ENCODE measurements at places on chromosomes 7 and 10.
A peak's percentile ranks its signal among the peaks of the same experiment; 100 is the strongest.

DNA sequence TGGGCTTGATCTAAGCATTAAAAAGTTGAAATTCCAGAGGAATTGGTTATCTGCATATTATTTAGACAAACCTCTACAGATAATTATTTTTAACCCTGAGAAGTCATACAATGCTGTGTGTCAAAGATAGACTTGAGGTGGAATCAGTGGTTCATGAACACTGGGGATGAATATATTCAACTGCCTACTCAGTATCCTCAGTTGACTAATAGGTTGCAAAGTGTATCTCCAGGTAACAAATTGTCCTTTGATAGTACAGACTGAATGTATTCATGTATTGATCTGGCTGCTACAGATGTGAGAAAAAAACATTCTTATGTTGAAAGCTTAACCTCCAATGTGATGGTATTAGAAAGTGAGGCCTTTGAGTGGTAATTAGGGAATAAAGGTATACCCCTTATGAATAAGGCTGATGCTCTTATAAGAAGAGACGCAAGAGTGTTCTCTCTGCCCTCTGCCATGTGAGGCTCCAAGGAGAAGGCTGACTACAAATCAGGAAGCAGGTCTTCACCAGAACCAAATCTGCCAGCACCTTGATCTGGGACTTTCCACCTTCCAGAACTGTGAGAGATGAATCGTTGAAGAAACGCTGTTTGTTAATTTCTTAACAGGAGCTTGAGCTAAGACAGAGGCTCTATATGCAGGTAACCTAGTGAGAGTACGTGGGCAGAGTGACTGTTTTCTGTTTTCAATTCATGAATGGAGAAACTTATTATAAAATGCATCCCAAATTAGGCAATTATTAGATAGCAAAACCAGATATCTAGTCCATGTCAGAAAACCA lies 7.5 kb downstream of the MRPL32 start:
- DNase-seq = no peak

DNA sequence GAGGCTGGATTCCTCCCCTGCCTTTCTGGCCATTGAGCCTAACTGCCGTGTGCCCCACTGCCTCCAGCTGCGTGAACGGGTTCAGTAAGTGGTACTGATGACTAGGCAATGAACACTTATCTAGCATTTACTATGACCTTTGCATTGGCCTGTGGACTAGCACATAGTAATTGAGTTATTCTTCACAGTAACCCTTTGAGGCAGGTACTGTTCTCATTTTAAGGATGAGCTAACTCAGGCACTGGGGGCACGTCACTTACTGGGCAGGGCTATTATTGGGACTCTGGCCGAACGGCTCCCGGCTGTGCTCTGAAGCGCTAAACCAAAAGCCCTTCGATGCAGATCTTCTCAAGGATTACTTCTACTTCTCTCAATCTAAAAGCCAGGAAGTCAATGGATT lies 38.3 kb downstream of the WIPF3 start:
- DNase-seq = no peak

DNA sequence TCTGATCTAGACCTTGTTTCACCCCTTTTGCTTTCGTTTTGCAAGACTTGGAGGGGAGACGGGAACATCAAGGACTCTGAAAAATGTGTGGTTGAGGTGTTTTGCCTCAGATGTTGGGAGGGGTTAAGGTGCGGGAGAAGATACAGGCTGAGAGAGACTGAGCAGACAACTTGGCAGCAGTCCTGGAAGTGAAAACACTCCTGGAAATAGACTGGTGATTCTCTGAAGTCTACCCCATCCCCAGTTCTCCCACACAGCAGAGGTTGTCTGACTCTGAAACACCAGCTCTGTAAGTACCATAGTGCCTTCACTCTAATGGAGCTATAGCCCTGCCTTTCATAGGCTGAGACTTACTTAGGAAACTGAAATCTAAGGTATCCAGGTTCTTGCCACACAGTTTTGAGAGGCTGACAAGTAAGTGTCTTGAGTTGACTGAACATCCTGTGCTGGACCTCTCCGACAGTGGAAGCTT lies 152.5 kb downstream of the PPP1R9A start:
- no peak for DNase-seq

- DNase-seq = no peak
These were observed 39.2 kb upstream of the FRMD4A start for GRCh38 chr10:14369906-14370305.

- DNase-seq = no peak
These were observed 27.0 kb downstream of the IMMP2L start for GRCh38 chr7:111535142-111535870.

DNA sequence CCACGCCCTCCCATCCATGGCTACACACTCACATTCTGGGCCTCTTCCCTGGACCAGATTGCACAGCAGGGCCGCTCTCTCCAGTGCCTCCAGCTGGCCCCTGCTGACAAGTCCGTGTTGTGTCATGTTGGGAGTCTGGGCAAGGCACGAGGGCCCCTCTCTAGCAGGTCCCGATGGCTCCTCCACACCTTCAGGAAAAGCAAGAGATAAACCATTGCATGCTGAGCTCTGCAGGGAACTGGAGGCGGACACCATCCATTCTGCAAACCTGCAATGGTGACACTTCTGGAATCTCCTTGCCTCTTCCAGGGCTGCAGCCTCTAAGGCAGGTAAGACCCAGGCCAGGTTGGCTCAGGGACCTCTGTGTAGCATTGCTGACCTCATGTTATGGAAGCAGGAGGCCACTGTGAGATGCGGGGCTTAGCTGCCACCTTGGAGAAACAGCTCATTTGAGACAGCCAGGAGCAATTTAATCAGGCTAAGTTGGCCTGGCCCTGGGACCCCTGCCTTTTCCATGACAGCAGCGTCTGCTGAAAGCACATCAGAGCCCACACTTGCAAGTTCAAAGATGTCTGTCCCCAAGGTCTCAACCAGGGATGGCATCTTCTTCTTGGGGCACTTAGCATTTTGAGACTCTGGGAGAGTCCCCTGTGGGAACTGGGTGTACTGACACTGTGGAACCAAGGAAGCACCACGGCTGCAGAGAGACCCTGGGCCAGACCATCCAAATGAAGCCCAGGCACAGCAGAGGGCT lies 34.2 kb upstream of the LEP start:
- no peak for DNase-seq

DNA sequence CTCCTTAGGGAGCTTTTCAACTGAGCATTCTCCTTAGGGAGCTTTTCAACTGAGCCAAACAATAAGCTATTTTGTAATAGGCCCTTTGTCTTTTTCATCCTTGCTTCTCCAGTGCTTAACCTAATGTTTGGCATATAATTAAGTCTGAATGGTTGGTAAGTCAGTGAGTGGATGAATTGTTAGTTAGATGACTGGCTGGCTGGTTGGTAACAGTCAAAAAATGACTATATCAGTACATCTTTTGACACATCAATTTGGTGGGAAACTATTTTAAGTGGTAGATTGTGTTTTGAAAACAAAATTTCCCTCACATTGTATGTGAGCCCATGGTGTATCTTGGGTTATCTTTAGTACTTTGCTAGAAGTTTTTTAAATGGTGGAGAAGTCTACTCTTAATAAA lies 16.4 kb downstream of the ING3 start:
- no peak for DNase-seq

GRCh38 chr10:129023082-129023481 lies 444.0 kb upstream of the MGMT start:
- DNase-seq = no peak

GRCh38 chr10:77393821-77394501 lies 243.6 kb downstream of the KCNMA1 start:
- no peak for DNase-seq

DNA sequence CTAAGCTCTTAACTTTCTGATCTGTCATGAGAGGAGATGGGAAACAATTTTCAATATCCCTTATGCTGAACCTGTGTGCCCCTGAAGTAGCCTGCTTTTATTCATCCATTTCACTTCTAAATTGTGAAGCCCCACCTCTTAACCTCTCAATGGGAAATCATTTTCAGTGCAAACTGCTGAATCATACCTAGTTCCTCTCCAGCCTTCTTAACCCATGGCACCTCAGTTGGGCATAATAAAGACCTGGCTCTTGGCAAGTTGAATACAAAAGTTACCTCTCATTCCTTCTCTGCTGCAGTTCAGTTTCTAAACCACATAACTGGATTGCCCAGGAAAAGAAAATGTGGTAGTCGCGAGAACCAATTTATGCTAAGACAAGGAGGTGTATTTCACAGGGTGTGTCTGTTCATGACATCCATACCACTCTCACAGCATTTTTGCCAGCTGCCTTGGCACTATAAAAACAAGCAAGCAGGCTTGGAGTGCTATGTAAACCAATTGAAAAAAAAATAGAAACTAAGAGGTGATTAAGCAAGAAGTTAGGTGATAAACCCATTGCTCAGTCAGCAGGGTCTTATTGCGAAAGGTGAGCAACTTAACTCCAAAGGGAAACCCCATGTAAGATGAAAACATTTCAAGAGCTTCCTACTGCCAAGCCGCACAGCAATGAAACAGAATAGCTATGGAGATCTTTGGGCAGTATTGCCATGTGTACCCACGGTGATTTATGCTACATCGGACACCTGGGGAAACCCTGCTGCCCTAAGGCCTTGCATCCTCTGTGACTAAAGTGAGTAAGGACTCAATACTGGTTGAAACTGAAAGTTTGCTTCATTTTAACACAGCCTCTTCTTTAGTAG lies 57.0 kb upstream of the DKK1 start:
- no peak for DNase-seq

GRCh38 chr7:23058408-23059096 lies 44.6 kb upstream of the HYCC1 start:
- DNase-seq = no peak

DNA sequence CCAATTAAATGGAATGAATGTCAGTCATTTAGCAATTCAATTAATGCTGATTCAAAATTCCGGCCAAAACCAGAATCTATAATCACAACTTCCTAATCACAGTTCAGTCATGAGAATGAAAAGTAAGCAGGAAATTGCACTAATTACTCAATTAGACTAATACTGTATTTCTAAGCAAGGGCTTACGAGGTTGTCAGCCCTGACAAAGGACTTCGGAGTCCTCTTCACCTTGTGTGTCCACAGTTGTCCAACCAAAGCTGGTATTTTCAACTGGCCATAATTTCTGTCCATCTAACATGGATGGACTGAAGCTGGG lies 17.4 kb downstream of the CPA1 start:
- DNase-seq = no peak

- no peak for DNase-seq
These were observed 4.8 kb downstream of the DOCK4 start for GRCh38 chr7:112201411-112201810.

- no peak for DNase-seq
These were observed 31.3 kb downstream of the AKR1C3 start for GRCh38 chr10:5125315-5126044.

DNA sequence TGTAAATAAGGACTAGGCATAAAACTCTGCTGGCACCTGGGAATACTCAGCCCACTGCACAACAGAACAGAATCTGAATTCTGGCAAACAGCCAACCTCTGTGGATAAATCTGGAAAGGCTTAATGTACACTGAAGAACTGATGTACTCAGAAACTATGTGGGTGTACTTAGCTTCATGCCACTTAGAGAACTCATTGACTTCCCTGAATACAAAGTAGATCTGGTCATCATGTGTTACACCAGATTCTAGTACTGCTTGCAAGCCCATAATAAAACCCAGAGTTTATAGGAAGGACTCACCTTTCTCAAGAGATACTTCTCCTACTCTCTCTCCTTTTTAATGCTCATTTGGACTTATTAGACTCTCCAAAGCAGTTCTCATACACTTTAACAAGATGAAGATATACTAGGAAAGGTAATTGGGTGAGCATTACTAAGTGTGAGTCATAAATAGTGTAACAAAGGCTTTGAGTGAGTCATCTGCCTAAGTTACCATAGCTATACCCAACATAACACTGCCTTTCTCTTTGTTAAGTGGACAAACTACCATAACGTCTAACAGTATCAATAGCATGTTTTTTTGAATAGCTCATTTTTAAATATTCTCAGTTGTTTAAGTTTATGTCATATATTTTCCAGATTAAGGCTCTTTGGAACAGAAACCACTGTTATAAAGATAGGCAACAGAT lies 309.1 kb downstream of the MDFIC start:
- DNase-seq = peak; percentile 38

DNA sequence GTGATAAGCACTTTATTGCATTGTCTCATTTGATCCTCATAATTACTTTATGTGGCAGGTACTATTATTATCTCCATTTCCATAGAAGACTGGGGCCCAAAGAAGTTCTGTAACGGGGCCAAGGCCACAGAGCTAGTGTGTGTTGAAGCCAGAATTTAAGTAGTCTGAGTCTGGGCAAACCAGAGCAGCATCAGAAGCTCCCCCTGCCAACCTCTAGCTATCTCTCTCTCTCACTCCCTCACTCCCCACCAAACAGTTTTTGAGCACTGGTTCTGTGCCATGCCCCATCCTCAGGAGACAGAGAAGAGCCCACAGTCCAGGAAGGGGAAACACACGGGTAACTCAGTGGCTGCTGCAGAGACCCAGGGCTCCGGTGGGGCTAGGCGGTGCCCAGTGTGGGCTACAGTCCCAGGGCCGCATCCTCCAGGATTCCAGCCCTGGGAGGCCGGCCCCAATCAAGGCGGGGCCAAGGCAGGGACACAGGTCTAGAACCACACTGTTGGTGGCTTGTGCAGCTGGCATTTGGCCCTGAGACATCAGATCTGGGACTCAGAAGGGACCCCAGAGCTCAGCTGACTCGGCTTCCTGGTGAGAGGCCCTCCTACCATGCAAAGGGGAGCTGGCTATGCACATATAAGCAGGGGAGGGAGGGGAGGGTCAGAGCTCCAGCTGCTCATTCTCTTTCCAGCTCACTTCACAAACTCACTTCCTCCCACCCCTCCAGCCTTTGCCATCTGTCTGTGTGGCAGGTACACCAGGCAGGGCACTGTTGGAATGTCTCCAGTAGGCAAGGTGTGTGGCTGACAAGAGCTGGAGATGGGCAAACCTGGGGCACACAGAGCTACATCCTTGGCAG lies 34.4 kb downstream of the COL13A1 start:
- no peak for DNase-seq

DNA sequence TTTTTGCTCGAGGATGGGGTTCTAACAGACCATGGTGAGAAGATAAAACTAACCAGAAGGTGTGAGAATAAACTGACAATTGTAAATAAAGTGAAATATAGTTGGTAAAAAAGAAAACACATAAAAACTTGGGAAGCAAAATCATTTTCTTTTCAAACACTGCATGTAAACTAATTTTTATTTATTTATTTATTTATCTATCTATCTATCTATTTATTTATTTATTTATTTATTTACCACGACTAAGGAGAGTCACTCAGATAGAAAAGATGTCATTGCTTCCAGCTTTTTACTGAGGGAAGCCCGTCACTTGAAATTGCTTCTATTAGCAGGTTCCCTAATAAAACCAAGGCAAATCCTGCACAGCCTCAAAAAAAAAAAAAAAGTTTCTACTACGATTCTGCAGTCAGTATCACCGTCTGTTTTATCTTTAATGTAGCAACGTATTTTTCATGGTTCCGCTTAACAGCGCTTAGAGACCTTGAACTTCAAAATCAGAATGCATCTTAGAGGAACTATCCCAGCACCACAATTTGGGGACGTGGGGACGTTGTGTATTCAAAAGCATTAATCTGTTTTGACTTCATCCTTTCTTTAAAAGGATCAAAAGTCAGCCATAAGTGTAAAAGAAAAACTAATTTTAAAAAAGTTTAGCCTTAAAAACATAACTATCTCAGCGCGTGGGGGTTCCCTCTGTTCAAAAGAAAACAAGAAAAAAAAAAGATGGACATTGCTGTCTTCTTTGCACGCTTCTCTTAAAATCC lies 33.3 kb upstream of the EBLN1 start:
- DNase-seq = peak; percentile 41

- no peak for DNase-seq
These were observed 1334.9 kb upstream of the CELF2 start for GRCh38 chr10:9682802-9683201.

GRCh38 chr10:117497736-117498135 lies 44.8 kb upstream of the EMX2 start:
- no peak for DNase-seq
